ENCODE measurements at places on chromosomes 1 and 21. TPM values are rescaled to one million over a fixed set of nuclear protein-coding genes. Genes with fewer than 3 reads are reported as not detected.

C1QA gene
- total RNA-seq: 0.53 TPM

DDAH1 gene
- total RNA-seq: not detected

PAQR6 gene
- 1.9 TPM for total RNA-seq

GJB3 gene
- not detected for total RNA-seq

PLA2G2D gene
- not detected for total RNA-seq

SLC16A4 gene
- total RNA-seq: 0.09 TPM

TCP10L gene
- not detected for total RNA-seq

FGR gene
- total RNA-seq: 1.6 TPM

ACTA1 gene
- not detected for total RNA-seq

GRCh38 chr21:25827513-25827912 lies 92.7 kb downstream of the GABPA start:
- no peak overlapping the region for H3K27ac ChIP-seq
- H3K4me3 ChIP-seq: no peak overlapping the region
- H3K4me1 ChIP-seq: no peaks in the 10 kb centered on the region
- no peak for DNase-seq
- H3K27me3 ChIP-seq: no peaks in the 10 kb centered on the region

GRCh38 chr1:66943361-66943969 lies 18.7 kb downstream of the MIER1 start:
- no peak overlapping the region for H3K4me3 ChIP-seq
- peaks cover 55% of the 10 kb centered on the region for H3K4me1 ChIP-seq
- DNase-seq: no peak
- no peak overlapping the region for H3K27ac ChIP-seq
- peaks cover 24% of the 10 kb centered on the region for H3K36me3 ChIP-seq

DNA sequence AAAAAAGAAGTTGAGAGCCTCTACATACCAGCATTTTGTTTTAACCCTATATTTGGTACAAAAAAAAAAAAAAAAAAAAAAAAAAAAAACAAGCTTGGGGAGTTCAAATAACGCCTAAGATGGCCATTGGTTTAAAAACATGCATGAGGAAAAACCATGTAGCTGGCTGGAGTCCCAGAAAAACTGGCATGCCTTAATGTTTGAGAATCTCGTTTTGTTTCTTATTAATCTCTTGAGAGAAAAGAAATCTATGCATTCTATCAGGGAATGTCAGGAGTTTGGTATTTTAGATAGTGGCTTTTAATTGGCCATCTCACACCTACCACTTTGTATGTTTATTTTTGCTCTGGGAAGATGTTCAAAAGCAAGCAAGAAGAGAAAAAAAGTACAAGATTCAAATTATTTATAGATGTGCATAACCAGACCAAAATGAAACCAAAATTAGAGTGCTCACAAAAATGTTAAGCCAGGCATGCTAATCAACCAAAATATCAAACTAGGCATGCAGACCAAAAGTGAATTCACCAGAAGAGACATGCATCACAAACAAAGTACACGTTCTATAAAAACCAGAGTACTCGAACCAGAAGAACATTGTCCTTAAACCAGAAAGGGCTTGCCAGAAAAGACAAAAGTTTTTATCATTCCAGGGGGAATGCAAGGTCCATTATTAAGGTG lies 156.6 kb downstream of the AK5 start:
- H3K27ac ChIP-seq: no peak overlapping the region
- no peaks in the 10 kb centered on the region for H3K27me3 ChIP-seq
- H3K4me1 ChIP-seq: peaks cover 17% of the 10 kb centered on the region
- no peak overlapping the region for H3K4me3 ChIP-seq
- DNase-seq: no peak

GRCh38 chr21:39599191-39599970 lies 13.4 kb upstream of the B3GALT5 start:
- no peak for DNase-seq
- no peaks in the 10 kb centered on the region for H3K27me3 ChIP-seq
- no peak overlapping the region for H3K4me3 ChIP-seq
- H3K27ac ChIP-seq: no peak overlapping the region
- no peaks in the 10 kb centered on the region for H3K36me3 ChIP-seq

- no peak for DNase-seq
- no peak overlapping the region for H3K27ac ChIP-seq
- H3K4me3 ChIP-seq: no peak overlapping the region
- H3K27me3 ChIP-seq: no peaks in the 10 kb centered on the region
Measured at GRCh38 chr1:91601554-91602376, 101.1 kb downstream of the CDC7 start.

- no peak overlapping the region for H3K4me3 ChIP-seq
- H3K36me3 ChIP-seq: no peaks in the 10 kb centered on the region
- H3K27me3 ChIP-seq: no peaks in the 10 kb centered on the region
- no peaks in the 10 kb centered on the region for H3K4me1 ChIP-seq
- DNase-seq: no peak
Measured at GRCh38 chr1:196584696-196585095, 23.5 kb downstream of the KCNT2 start.

DNA sequence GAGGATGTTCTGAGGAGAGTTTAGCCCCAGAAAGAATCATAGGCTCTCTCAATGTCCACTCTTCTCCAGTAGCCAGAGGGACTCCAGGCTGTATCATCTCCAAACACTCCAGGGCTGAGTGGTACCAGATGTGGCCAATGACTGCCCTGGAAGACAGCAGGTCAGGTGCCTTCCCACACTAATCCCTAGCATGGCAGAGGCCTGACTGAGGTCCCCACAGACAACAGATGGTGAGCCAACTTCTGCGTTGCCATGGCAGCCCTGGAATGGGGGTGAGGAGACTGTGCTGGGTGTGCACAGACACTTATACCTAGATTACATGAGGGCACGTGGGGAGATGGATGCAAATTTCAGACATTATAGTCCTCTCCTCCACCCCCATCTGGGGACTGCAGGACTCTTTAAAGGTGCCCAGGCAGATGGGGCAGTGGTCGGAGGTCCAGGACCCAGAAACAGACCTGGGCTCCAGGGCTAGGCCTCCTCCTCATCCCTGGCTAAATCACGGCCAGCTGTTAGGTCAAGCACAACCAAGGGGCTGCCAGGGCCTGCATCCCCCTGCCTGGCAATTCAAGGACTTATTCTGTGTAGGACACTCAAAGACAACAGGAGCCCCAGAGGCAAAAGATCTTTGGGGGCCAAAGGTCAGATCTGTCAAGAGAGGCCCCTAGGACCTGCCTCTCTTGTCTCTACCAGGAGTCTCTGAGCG lies 42.9 kb downstream of the CAMK2N1 start:
- no peaks in the 10 kb centered on the region for H3K36me3 ChIP-seq
- DNase-seq: no peak
- no peaks in the 10 kb centered on the region for H3K27me3 ChIP-seq
- no peaks in the 10 kb centered on the region for H3K4me1 ChIP-seq
- no peak overlapping the region for H3K27ac ChIP-seq

DNA sequence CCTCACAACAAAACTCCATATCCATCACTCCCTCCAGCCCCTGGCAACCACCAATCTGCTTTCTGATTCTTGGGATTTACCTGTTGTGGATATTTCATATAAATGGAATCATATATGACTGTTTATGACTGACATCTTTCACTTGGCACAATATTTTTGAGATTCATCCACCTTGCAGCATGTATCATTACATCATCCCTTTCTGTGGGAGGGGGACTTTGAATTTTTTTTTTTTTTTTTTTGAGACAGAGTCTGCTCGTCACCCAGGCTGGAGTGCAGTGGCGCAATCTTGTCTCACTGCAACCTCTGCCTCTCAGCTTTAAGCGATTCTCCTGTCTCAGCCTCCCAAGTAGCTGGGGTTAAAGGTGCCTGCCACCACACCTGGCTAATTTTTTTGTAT lies 128.2 kb downstream of the ITSN1 start:
- no peak overlapping the region for H3K4me3 ChIP-seq
- no peak overlapping the region for H3K27ac ChIP-seq
- H3K4me1 ChIP-seq: no peaks in the 10 kb centered on the region
- H3K36me3 ChIP-seq: no peaks in the 10 kb centered on the region
- no peak for DNase-seq

DNA sequence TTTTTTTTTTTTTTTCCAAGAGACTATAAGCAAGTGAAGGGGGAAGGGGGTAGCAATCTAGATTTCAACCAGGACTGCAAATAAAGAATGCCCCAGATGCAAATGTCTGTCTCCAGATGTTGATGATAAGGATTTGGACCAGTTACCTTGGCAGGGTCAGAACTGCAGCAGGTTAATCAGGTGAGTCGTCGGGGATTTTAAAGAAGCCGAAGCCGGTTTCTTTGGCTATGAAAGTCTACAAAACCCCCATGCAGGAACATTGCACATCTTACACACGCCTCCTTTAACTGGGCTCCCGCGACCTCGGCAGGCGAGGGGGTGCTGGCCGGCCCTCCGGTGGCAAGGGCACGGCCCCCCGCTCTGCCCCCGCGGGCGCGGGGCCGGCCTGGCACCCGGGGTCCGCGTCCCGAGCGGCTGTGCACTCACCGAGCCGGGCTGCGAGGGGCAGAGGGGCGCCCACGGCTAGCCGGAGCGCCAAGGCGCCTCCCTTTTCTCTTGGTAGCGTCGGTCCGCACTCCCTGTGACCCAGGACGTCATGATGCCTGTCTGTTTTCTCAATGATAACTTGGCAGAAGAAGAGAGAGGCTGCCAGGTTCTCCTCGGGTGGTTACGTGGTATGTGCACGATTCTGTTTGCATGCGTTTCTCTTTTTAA lies 366.3 kb upstream of the ESRRG start:
- no peaks in the 10 kb centered on the region for H3K4me1 ChIP-seq
- no peak overlapping the region for H3K27ac ChIP-seq

- H3K4me3 ChIP-seq: no peak within 1 kb of the TSS
- H3K27ac ChIP-seq: no peak within 1 kb of the TSS
- H3K27me3 ChIP-seq: no peaks in the 10 kb centered on the region
- peaks cover 7% of the 10 kb centered on the region for H3K4me1 ChIP-seq
Measured at GRCh38 chr1:26190373-26190987, at the start of gene CATSPER4. Gene CATSPER4, plus strand, starts transcription at chr1:26190602. Its CDS starts 26 bp downstream, at chr1:26190628.

DNA sequence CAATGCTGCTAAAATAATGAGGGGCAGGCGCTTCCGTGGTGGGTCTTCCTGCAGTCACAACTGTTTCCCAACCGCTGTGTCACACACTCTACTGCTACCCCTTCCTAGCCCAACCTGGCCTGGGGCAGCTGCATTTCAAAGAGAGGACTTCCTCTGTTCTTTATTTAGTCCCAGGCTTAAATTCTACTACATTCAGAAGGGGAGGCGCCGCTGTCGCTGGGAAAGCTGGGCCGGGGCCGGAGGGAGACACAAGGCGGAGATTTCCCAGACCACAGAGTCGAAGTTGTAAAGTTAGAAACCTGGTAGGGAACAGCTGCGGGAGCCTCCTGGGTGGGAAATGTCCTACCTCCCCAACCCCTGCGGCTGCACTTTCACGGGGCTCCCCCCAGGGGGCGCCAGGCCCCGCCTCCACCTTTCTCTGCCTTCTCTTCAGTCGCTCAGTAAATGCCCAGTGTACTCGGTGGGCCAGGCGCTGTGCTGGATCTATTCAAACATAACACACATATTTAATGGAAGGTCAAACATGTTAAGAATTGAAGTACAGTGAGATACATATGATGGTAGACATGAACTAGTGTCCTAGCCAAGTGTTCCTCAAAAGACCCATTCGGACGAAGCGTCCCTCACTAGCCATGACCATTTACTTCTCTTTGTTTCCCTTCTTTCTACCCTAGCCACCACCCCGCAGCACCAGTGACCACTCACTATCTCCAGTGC lies 23.1 kb downstream of the DYRK3 start:
- H3K4me3 ChIP-seq: no peak overlapping the region
- no peaks in the 10 kb centered on the region for H3K36me3 ChIP-seq
- H3K27ac ChIP-seq: no peak overlapping the region
- DNase-seq: peak; percentile 47
- peaks cover 4% of the 10 kb centered on the region for H3K4me1 ChIP-seq

DNA sequence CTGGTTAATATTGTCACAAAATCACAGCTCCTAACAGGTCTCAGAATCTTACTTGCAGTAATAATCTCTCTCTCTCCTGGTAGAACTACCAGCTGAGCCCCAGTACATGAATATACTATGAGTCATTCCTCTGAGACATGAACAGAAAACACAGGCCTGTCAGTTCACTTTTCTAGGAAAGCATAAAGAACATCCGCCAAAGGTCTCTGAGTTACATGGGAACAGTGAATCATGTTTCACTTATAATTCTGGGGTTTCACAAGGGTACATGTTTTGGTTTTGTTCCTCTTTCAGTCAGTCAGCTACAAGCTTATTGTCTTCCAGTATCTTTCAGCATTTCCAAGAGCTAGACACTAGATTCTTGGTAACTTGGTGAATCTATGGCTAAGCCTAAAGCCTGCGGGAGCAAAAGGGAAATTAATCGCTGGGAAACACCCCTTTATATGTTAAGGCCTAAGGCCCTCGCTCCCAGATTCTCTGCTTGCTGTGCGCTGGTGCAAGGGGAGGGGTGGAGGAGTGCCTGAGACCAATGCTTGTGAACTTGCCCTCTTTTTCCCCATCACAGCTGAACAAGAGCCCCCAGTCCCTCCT lies 31.7 kb downstream of the IFNGR2 start:
- peak overlapping the region; percentile 29 for H3K27ac ChIP-seq
- H3K4me1 ChIP-seq: peaks cover 5% of the 10 kb centered on the region
- H3K36me3 ChIP-seq: peaks cover 32% of the 10 kb centered on the region
- H3K27me3 ChIP-seq: no peaks in the 10 kb centered on the region
- DNase-seq: no peak

- no peaks in the 10 kb centered on the region for H3K27me3 ChIP-seq
- H3K27ac ChIP-seq: no peak overlapping the region
- DNase-seq: no peak
- no peaks in the 10 kb centered on the region for H3K4me1 ChIP-seq
Measured at GRCh38 chr1:63448731-63449246, 74.2 kb downstream of the ITGB3BP start.

DNA sequence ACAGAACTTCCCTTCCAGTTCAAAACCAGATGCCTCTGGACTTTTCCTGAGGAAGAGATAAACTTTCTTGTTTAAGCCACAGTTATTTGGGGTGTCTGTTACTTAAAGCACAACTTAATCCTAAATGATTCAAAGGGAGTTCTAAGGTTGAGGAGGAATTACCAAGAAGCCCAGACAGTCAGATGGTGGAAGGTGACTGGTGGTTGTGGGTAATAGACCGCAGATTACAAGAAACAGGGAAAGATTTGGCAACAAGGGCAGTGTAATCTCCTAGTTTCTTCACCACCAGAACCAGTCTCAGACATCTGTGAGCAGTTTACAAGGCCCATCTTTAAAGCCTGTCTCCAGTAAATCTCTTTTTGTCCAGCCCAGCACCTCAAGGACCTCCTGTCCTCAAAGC lies 130.1 kb upstream of the CTTNBP2NL start:
- DNase-seq: no peak
- H3K27ac ChIP-seq: no peak overlapping the region
- no peaks in the 10 kb centered on the region for H3K4me1 ChIP-seq

- no peak overlapping the region for H3K4me3 ChIP-seq
- H3K27me3 ChIP-seq: no peaks in the 10 kb centered on the region
- H3K4me1 ChIP-seq: peaks cover 9% of the 10 kb centered on the region
- no peak for DNase-seq
- H3K27ac ChIP-seq: no peak overlapping the region
Measured at GRCh38 chr1:54882519-54882918, 4.5 kb downstream of the DHCR24 start.

DNA sequence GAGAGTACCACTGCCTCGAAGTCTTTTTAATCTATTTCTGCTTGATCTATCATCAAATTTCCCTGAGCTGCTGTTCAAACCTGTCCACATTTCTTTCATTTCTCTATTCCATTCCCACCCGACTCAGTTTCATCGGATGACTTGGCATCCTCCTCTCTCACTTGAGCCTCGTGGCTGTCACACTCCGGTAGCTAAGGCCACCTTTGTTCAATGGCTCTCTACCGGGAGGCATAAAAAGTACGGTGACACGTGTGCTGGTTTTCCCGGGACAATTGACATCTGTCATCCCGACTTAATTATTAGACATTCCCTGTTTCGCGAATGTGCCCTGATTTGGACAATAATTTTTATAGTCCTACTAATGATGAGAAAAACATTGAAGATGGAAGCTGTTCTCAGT lies 22.6 kb downstream of the MIS18A start:
- no peak overlapping the region for H3K27ac ChIP-seq
- no peaks in the 10 kb centered on the region for H3K4me1 ChIP-seq
- H3K36me3 ChIP-seq: no peaks in the 10 kb centered on the region
- no peaks in the 10 kb centered on the region for H3K27me3 ChIP-seq
